ENCODE measurements at places on chromosomes 13 and 19.

DNA sequence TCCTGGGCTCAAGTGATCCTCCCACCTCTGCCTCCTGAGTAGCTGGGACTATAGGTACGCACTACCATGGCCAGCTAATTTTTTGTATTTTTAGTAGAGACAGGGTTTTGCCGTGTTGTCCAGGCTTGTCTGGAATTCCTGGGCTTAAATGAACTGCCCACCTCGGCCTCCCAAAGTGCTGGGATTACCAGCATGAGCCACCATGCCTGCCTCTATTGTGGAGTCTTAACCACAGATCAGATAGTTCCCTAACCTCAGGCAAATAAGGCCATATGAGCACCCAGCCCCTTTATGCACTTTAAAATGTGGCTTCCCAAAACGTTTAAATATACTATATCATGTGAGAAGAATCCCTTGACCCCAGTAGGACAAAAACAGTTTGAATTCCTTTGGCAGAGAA, 16.4 kb downstream of the CNMD start:
- DNase-seq: no peak

- no peak for DNase-seq
Observed at GRCh38 chr19:40419066-40419612, 6.0 kb upstream of the PRX start.

- DNase-seq: no peak
Observed at GRCh38 chr13:113307491-113307890, 10.5 kb downstream of the LAMP1 start.

DNA sequence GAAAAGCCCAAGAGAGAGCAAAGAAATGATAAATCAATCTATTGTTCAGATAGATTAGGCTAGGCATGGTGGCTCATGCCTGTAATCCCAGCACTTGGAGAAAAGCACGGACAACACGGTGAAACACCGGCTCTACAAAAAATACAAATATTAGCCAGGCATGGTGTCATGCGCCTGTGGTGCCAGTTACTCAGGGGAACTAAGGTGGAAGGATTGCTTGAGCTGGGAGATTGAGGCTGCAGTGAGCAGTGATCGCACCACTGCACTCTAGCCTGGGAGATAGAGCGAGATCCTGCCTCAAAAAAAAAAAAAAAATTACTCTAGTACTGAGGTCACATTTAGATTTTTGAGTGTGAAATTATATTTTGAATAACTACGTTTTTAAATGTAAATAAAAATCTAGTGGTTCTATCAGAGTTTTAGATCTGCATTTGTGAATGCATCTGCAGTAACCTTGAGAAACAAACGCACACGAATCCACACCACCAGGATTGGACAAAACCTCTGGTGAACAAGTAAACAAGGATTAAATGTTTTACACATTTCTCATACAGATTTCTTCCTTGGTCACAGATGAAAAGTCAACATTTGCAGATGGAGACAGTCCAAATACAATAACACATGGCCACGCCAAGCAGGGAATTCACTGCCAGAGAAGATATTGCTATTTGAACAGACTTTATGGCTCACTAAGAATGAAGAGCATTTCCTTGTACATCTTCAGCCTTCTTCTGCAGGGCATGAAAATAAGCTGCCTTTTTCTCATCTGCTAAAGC, 917.6 kb downstream of the PCDH9 start:
- DNase-seq: peak; percentile 25

DNA sequence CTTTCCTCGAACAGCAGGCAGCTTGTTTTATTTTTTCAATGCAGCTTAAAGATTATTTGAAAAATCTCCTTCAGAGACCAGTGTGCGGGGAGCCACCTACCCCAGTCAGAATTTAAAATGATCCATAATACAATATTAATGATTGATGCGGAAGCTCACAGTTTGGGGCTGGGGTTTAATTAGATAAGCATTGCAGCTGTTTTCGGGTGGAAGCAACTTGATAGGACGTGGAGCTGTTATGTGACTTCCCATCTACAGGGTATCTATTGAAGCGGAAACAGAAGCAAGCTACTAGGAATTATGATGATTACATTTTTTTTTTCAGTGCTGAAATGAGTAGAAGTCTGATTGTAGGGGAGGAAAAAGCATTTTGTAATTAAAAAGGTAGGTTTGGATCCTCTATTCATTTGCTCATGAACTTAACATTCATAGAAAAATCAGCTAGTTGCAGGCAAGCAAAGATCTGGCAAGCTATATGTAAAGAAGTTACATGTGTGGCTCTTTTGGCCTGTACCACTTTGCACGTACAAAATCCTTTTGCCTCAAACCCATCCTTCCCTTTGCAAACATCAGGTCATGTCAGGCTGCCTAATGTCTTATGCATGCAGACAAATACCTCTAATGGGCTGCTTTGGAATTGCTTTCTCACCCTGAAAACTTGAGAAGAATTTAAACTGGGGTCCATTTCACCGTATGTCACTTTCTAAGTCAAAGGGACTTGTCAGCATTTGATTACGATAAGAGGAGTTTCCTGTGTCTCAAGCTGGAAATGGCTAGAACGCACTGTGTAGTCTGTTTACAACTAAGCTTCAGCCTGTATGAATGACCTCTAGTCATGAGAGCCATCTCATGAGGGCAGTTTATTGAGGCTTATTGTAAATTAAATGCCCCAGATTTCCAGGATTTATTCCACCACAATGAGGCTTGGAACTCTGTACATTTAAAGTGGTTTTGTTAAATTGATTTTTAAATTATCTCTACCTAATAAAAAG, 267.1 kb upstream of the TMTC4 start:
- no peak for DNase-seq

DNA sequence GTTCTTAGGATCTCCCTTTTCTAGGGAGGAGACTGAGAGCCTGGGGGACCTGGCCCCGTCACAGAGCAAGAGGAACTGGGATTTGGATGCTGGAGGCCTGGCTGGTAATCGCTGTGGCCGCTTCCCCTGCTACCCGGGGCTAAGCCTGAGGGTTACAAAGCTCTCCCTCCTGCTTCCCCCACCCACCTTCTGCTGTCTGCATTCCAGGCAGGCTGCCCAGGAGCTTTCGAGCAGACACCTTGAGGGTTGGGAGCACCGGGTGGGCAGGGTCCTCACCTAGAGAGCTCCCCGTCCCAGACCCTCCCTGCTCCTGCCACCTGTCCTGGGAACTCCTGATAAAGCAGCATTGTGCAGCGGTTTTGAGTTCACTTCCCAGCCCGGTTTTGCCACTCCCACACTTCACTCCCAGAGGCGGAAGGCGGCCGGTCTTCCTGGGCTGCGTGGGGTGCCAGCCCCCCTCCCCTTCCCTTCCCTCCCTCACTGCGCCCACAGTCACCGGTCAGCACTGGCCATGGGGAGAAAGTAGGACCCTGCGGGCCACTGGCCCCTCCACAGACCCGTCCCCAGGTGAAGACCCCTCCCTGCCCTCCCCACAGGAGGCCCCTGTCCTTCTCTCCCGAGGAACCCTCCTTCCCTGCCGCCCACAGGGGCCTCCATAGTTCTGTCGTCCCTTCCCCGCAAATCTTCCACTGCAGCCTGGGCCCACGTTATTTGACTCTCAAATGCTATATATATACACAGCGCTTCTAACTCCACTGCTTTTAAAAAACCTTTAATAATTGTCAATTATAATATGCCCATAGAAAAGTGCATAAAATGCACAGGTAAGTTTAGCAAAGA, 8.1 kb downstream of the PAK4 start:
- no peak for DNase-seq

DNA sequence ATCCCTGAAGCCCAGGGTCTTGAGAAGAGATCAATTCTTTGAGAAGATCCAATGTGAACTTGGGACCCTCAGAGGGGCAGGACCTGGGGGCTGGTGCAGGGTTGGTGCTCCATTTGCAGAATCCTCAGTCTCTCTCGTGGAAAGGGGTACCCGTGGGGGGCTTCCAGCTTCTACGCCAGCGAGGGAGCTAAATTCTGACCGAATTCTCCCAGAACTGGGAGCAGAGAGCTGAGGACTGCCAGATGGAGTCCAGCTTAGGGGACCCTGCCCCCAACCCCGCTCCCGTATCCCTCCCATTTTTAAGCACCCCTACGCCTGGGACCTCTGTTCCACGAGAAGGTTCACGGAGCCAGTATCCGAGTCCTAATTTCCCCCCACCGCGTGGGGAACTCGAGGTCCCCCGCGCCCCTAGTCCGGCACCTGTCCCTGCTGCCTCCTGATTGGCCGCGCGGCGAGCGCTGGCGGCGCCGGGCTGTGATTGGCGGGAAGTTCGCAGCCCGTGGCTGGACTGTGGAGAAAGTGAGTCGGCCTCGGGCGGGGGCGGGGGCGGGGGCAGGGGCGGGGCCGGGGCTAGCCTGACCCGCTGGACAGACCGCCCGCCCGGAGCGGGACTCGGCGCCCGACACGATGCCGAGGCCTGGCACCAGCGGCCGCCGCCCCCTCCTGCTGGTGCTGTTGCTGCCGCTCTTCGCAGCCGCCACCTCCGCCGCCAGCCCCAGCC, 4.4 kb upstream of the LTBP4 start:
- DNase-seq: no peak

DNA sequence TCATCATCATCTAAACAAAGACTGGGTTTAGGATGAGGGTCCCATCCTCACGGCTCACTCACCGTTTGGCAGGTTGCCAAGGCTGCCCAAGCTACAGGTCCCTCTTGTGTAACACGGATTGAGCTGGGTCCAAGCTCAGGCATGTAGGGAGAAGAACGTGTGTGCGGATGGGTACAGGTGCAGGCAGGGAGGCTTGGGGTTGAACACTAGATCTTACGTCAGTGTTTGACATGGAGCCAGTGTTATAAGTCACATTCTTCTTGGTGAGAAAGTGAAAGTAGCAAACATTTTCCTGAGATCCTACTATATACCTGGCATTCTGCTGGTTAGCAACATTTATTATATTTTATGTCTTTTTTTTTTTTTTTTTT, 136.8 kb upstream of the RNF113B start:
- DNase-seq: no peak

DNA sequence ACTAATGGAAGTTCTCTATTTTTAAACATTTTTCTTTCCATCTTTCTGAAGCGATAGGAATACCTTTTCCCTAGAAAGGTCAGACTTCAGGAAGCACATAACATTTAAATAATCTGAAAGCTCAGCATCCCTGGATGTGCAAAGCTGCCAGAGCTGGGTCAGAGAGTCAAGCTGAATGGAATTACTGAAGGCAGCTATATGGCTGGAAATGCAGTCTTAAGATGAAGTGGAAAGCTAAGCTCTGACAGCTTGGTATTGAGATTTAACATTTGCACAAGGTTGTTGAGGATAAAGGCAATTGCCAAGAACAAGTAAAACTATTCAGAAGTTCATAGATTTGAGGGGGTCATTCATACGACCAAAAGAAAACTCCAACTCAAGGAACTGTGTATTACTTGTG, 28.8 kb downstream of the HTR2A start:
- DNase-seq: no peak

DNA sequence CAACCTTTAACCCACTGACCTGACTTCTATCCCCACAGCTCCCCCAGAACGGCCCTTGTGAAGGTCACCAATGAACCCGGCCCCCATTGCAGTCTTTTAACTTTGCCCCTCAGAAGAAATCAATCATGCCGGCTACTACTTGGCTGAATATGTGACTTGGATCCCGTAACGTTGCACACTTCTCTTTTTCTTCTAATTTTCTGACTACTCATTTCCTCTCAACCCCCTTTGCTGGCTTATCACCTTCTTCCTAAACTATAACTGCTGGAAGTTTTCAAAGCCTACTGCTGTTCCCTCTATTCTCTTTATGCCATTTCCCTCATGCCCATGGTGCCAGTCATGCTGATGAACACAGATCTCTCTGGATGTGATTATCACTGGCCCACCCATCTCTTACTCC, 367.6 kb downstream of the DNAJC15 start:
- no peak for DNase-seq

- DNase-seq: no peak
Observed at GRCh38 chr19:6969490-6969889, 51.7 kb downstream of the MBD3L2B start.

GRCh38 chr19:53961523-53962356, 997 bp upstream of the CACNG8 start:
- no peak for DNase-seq
